Cardiac muscle cell (in vitro differentiated cells and primary cell): ENCODE measurements at places on chromosomes 16 and 17.
A peak's percentile ranks its signal among the peaks of the same experiment; 100 is the strongest.

- DNase-seq: peak; percentile 85
Measured at GRCh38 chr16:58034774-58035173, 9.2 kb downstream of the MMP15 start.

- DNase-seq: no peak
Measured at GRCh38 chr17:37713624-37714023, 31.2 kb downstream of the HNF1B start.

- no peak for DNase-seq
Measured at GRCh38 chr17:45123930-45124796, 8.2 kb downstream of the PLCD3 start.

DNA sequence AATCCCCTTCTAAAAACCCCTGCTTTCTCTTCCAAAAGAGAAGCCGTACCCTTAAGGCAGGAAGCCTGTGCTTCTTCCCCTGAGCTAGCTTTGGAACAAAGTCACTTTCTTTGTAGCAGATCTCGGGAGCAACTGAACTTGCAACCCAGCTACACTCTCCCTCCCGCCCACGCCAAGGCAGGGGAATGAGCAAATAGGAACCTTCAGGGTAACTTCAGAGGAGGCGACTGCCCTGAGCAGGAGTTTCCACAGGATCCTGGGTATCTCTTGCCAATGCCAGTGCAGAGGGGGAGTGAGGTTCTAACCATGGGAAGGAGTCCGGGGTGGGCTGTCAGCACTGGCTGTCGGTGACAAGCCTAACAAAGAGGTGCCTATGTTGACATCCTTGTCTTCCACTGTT lies 5.9 kb upstream of the PIRT start:
- DNase-seq: peak; percentile 45

DNA sequence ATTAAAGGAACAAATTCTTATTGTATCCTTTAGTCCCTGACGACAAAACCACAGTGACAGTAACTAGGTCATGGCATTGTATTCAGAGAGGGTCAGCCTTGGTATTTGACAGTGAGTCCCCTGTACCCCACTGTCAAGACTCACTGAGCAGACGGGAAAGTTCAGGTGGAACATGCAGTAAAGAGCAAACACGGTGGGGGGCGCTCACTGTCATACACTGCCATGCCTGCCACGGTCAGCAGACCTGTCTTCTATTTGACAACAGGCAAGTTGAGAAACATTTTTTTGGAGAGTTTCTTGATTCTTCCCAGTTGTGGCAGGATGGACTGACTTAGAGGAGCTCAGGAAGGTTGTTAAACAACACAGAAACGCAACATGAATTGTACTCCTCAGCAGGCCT lies 681.6 kb downstream of the KCNJ18 start:
- DNase-seq: no peak

DNA sequence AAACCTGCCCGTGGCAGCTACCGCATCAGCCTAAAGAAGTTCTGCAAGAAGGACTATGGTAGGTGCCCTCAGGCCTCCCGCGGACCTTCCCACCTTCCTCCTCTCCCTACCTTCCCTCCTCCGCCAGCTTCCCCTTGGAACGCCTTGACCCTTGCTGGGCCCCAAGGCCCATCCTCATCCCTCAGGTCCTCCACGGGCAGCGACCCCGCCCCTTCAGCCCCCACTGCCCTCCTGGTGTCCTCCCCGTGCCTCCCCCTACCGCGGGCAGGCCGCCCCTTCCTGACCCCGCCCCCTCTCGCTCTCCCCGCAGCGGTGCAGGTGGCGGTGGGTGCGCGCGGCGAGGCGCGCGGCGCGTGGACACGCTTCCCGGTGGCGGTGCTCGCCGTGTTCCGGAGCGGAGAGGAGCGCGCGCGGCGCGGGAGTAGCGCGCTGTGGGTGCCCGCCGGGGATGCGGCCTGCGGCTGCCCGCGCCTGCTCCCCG lies 1.4 kb upstream of the TBC1D24 start:
- DNase-seq: no peak

- no peak for DNase-seq
Measured at GRCh38 chr17:14061666-14062560, 7.4 kb upstream of the COX10 start.

GRCh38 chr17:38910325-38910724 lies 15.1 kb upstream of the LASP1NB start:
- no peak for DNase-seq

DNA sequence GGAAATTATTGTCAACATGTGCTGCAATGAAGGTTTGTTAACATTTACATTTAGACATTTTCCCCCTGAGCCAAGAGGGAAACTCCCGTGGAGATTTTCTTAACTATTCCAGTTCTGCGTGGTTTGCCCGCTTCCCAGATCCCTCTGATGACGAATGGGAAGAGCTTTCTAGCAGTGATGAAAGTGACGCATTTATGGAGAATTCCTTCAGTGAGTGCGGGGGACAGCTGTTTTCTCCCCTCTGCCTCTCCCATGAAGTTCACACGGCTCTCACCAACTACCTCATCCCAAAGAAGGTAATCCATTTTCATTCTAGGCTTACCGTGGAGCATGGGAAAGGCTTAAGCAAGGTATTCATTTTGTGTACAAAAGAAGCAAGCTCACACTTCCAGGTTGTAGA lies 18.2 kb downstream of the HEATR3 start:
- no peak for DNase-seq

- DNase-seq: peak; percentile 72
Measured at GRCh38 chr17:31907342-31907962, 5.9 kb upstream of the UTP6 start.

GRCh38 chr16:20401475-20402016 lies 3.0 kb downstream of the PDILT start:
- peak; percentile 6 for DNase-seq

DNA sequence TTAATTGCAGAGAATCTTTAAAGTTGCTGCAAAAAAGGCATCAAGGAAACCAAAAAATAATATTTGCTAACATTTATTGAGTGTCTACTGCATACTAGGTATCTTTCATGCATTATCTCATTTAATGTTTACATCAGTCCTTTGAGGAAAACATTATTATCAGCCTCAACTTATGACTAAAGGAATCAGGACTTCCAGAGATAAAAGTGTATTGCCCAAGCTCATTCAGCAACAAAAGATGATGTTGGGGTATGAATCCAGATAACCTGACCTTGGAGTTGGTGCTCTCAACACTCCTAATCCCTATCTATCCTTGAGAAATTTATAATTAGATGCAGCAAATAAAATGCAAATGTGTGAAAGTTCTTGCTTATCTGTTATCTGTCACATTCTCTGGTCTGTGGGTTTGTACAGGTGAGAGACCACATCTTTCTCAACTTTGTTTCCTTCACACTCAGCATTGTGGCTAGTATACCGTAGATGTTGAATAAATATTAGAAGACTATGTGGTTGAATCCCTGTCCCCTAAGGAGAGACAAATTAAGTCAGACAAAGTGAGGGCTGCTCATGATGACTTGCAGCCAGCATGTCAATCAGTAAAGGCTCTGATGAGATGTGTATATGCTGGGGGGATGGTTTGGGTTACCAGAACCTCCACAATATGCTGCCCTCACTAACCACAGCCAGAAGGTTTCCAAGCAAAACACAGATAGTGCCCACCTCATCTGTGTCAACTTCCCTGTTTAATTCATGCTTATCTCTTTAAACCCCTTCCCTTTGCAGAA lies 82.6 kb downstream of the NOG start:
- DNase-seq: no peak

- DNase-seq: no peak
Measured at GRCh38 chr17:17760350-17760749, 76.4 kb downstream of the SREBF1 start.

GRCh38 chr17:73800893-73801292 lies 156.6 kb upstream of the SDK2 start:
- DNase-seq: no peak

DNA sequence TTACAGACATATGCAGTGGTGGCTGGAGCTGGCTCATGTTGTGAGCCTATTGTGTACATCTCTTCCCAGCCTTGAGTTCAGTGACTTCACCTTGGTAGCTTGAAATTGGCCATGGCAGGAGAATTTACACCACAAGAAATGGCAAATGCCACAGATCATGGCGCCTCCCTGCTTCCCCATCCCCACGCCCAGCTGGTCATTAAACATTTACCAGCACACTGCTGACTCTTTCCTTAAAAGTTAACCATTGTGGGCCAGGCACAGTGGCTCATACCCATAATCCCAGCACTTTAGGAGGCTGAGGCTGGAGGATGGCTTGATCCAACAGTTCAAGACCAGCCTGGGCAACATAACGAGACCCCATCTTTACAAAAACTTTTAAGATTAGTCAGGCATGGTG lies 22.6 kb upstream of the ITGB4 start:
- no peak for DNase-seq

GRCh38 chr16:9139965-9140364 lies 48.5 kb downstream of the HAPSTR1 start:
- DNase-seq: no peak

- peak; percentile 45 for DNase-seq
Measured at GRCh38 chr16:48158296-48158695, 2.5 kb upstream of the ABCC12 start.

DNA sequence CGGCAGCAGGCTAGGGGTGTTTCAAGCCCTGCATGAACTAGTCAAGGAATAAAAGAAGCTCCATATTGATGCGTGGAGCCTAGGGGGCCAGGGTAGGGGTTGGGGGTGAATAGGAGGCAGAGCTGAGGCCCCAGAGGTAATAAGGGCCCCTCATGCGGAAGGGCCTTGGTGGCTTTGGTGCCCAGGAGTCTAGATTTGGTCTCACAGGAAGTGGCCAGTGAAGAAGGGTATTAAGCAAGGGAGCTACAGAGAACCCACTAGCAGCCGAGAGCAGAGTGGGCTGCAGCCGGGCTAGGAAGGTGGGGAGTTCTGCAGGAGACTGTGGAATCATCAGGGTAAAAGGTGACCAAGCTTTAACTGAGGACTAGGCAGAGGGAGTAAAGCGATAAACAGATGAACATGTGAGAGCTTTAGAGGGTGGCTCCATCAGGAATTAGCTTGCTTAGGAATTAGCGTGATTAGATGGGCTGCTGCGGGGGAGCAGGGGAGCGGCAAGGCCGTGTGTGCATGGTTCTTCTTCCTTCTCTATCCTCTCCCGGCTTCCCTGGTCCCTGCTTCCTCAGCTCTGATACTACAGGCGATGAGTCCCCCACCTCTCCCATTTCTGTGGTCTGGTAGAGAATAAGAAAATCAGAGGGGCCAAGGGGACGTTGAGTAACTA lies 9.8 kb downstream of the GNGT2 start:
- DNase-seq: no peak

DNA sequence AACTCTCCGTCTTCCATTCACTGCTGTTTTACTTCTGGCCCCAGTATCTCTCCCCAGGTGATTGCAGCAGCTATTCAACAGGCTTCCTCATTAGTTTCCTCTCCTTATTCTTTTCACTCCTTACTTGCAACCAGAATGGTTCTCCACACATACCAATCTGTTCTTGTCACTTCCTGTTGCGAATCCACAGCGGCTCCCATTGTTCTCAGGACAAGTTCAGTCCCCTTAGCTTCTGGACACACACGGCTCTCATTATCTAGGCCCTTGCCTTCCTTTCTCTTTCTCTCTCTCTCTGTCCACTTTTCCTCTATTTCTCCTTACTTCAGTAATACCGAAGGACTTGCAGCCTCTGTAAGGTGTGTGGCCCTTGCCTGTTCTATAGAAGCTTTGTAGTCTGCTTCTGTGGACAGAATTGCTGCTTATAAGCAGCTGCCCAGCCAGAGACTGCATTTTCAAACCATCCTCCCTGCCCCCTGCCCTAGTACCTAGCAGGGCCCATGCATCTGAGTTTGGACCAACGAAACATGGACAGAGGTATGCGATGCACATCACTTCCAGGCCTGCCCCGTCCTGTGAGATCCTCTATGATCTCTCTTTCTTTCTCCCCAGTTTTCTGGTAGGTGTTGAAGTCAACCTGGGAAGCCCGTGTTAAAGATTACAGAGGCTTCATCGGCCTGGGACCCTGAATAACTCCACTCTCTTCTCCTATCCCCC lies 45.7 kb downstream of the VAT1L start:
- peak; percentile 91 for DNase-seq

- no peak for DNase-seq
Measured at GRCh38 chr16:77234611-77235010, 35.4 kb downstream of the SYCE1L start.

DNA sequence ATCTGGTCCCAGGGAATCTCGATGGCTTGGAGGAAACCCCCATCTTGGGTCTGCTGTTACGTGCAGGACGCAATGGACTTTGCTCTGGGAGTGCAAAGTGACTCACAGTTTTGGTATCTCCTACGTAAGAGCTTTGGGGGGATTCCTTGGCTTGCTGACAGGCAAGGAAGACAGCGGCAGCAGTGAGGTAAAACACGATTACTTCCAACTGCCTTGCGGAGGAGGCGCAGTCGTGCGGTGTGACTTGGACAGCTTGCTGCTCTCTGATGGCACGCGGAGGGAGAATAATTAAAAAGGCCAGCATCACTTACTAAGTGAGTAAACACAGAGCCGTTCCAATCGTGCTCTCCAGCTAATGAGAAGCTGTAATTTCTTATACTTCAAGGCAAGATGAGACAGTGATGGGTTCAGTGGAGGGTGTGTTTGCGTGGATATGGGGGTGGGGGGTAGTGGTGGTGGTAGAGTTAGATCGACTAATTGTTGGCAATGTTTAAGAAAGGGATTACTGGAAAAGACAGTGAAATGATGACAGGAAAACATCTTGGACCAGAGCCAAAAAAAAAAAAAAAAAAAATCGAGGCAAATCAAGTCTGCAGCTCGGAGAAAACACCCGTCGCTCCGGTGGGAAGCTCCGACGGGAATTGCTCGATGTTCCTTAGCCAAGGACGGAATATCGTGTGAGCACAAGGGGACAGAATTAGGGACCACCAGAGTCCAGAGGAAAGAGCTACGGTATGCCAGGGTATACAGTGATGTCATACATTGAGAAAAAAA lies 184.8 kb upstream of the ZFHX3 start:
- no peak for DNase-seq

DNA sequence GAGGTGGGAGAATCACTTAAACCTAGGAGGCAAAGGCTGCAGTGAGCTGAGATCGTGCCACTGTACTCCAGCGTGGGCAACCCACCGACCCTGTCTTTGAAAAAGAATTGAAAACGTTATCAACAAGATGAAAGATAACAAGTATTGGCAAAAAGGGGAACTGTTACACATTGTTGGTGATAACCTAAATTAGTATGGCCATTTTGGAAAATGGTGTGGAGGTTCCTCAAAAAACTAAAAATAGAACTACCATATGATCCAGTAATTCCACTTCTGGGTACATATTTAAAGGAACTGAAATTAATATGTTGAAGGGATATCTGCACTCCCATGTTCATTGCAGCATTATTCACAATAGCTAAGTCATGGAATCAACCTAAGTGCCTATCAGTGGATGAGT lies 61.0 kb downstream of the ABHD15 start:
- no peak for DNase-seq

GRCh38 chr16:31404353-31405064 lies 11.4 kb downstream of the ITGAD start:
- no peak for DNase-seq

DNA sequence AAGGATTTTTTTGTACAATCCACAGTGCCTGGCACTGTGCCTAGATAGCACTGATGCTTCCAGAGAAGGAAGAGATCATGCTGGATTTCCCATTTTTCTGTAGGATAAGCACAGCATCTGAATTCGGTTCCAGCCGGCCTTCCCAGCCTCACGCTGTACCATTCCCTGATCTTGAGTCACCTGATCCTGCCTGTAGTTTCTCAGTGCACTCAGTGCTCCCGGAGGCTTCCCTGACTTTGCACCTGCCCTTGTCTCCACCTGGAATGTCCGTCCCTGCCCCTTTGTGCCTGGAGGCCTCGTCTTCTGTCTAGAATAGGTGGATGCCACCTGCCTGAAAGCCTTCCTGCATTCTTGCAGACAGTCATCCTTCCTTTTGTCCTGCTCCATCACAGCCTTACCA lies 179.9 kb downstream of the CCDC182 start:
- DNase-seq: no peak
